Amygdala (tissue), 56 donors: ENCODE measurements at places on chromosomes 7 and 10.

GRCh38 chr7:51316666-51317581, at the start of gene COBL:
TSS of gene COBL (minus strand) at chr7:51316809. CDS start at chr7:51316633, 176 bp downstream.
- no peak for DNase-seq

DNA sequence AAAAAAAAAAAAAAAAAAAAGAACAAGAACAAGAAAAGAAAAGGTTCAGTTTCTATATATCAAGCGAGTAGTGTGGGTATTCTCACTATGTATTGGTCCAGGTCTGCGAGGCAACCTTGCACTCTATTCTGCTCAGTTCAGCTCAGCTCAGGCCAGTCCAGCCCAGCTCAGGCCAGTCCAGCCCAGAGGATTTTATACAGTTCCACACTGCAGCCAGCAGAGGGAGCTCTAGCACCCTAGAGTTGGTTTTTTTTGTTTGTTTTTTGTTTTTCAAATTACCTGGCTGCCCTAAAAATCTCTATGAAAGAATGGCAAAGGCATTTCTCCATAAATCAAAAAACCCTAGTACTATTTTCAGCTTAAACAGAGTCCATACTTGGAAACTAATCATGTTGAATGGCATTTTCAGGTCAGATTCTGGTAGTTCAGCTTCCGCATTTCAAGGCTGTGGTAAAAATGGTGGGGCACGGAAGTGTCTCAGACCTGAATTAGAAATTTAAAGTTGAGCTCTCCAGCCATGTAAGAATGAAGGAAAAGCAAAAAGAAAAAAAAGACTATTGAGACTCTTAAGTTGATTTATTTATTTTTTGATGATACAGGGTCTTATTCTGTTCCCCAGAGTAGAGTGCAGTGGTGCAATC, 55.2 kb upstream of the GSDME start:
- DNase-seq: peak; percentile 11

GRCh38 chr10:3710764-3711163, 74.2 kb downstream of the KLF6 start:
- DNase-seq: no peak

- DNase-seq: no peak
Measured at GRCh38 chr7:96591900-96592676, 117.6 kb downstream of the SEM1 start.
